ENCODE measurements at places on chromosomes 5 and 9. TPM values are rescaled to one million over a fixed set of nuclear protein-coding genes. Genes with fewer than 3 reads are reported as not detected.
A peak's percentile ranks its signal among the peaks of the same experiment; 100 is the strongest.

DNA sequence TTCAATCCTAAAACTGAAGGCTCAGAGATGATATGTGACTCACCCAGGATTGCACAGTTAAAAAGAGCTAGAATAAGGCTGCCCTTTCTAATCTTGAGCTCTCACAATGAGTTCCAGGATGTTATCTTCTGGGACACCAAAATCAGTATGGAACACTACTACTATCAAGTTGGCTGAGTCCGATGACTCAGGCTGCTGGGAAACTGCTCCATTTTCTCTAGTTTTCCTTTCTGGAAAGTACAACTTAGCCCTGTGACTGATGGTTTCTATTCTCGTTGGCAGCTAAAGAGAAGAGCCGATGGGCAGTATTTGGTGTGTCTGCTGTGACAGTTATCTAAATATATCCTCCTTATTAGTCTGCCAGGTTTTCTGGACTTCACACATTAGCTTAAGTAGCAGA, 37.9 kb upstream of the DPYSL3 start:
- DNase-seq = no peak

- DNase-seq = no peak
Measured at GRCh38 chr5:116371431-116371830, 203.2 kb downstream of the SEMA6A start.

DNA sequence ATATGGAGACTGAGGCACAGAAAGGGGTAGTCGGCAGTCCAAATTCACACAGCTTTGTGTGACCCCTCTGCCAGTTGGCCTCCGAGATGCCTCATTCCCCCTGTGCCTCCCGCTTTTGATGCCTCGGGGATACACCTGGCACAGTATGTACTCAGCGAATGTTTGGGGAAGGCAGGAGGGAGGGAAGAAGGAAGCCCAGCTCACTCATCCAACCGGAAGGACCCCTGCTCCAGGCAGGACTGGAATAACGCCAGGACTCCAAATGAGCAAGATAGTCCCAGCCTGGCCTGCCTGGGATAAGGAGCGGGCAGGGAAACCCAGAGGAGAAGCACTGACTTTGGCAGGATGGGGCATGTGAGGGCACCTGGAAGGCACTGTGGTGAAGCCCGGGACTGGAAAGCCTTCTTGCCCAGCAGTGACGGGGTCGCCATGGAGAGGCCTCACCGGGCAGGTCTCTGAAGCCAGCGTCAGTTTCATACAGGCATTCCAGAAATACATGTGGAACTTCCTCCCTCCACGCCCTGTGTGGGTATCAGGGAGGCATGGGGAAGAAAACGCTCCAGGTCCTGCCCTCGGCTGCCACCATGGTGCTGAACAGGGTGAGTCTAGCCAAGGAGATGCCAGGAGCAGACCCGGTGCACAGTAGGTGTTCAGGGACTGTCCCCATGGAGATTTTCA, 20.3 kb downstream of the LMX1B start:
- no peak for DNase-seq

DNA sequence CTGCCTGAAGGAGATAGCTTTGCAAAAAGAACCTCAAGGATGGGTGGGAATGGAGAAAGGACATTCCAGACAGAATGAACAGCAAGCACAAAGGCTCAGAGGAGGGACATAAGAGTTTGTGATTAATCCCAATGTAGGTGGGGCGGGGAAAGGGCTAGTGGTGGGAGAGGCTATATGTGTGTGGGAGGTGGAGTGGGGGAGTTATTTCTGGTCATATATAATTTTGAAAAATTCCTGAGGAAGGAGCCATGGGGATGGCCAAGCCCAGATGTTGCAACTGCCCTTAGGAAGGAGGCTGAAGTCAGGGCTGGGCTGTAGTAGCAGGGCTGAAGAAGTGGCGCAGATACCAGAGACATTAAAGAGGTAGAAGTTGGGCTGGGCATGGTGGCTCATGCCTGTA, 13.4 kb upstream of the CCL27 start:
- no peak for DNase-seq

GRCh38 chr5:172751761-172752510, 19.1 kb downstream of the DUSP1 start:
- DNase-seq = no peak

DNA sequence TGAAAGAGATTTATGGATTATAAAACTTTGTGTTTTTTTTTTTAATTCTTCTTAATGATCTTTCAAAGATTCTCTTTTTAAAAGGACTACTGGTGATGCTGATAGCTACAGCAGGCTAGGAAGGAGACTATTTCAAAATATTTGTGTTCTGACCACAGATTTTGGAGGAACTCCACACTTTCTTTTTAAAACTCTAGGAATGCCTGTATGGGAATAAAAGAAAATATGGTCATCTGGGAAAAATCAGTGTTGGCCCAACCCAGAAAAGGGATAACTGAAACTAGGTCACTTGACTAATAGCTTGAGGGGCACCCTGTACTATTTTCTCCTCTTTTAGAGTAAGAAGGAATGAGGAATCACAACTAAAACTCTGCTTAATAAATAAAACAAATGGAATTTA, 97.6 kb upstream of the ADAMTS19 start:
- no peak for DNase-seq

DNA sequence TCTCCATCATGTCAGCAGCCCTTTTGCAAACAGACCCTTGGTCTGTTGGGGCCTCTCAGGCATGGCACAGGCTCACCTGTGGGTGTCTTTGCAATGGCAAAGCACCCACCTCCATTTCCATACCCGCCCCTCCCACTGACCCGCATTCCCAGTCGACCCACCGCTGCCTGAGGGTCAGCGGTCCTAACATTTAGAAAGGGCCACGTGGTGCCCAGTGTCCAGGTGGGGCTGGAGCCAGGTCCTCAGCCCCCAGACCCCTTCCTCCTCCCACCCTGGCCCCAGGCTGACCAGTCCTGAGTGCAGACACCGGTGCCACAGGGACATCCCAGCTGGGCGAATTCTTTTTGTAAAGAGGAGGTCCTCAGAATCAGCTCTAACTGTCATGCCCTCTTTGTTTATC, 43.3 kb upstream of the CEP72 start:
- DNase-seq = no peak

DNA sequence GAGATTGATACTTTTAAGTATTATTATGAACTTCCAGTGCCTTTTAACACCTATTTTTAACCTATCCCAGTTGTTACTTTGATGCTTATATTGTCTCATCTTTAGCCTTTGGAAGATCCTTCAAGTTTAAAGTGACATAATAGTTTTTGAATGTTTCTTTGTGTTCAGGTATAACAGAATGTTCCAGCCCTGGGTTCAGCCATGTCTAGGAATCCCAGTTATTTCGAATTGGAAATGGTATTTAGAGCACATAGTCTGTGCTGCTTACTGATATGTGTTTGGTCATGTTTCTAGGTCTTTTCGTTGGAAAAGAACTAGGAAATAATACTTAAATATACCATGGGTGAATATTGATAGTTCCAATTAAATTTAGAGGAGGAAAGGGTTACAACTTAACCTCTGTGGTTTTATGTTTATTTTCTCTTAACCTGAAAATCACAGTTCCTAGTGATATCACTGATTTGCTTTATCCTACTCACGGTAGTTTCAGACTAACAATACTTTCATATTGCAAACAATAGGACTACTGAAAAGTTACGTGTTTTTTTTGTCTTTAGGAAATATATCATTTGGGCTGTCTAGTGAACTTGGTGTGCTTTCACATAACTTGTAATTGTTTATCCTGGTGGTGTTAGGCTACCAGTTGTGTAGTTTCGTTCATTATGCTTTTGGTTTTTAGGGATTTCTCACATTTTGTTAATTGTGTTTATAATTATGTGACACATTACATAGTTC, 37.8 kb downstream of the UHRF2 start:
- no peak for DNase-seq

GRCh38 chr5:163889369-163889768, 383.9 kb downstream of the MAT2B start:
- DNase-seq = no peak

DNA sequence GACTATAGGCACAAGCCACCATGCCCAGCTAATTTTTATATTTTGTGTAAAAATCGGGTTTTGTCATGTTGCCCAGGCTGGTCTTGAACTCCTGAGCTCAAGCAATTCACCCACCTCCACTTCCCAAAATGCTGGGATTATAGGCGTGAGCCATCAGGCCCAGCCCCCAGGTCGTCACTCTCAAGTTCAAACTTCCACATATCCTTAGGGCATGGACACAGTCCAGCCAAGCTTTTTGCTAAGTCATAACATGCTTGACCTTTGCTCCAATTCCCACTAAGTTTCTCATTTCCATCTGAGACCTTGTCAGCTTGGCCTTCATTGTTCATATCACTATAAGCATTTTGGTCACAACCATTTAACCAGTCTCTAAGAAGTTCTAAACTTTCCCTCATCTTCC, 43.9 kb upstream of the ARAP3 start:
- DNase-seq = no peak

GRCh38 chr9:93904649-93905472, 50.3 kb downstream of the BARX1 start:
- DNase-seq = no peak

DNA sequence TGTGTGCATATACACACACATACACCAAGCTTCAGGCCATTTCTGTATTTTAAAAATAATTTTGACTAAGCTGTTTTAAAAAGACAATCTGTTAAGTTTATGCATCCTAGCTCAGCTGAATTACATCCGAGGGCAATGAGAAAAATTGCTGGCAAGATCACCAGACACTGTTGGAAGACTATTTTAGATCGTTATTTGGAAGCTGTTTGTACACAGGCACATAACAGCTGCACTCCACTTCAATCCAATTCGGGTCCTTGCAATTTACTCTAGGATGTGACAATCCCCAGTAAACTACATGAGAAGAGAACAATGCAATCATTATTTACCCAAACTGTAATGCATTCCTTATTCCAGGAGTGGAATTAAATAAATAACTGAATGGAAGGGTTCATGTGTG, 79.3 kb upstream of the RASA1 start:
- no peak for DNase-seq

- peak; percentile 78 for DNase-seq
Measured at GRCh38 chr5:73663860-73664240, 37.9 kb downstream of the ARHGEF28 start.

DNA sequence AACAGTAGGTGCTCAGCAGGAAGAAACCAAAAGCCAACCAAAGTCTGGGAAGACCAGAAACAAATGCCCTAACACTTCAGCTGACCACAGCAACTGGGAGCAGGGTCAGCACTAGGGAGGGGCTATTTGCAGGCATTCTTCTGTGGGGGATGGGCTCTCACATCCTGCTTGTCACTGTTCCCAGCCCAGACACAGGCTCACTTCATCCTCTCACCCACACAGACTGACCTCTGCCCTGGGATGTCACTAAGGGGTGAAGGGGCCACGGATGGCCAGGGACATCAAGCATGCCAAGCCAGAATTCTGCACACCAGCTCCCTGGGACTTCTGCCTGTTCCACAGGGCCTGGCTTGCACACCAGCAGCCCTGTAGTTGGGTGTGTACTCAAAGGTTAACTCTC, 28.7 kb downstream of the GFRA3 start:
- DNase-seq = no peak

- DNase-seq = no peak
Measured at GRCh38 chr5:35012796-35013195, 35.0 kb downstream of the AGXT2 start.

- DNase-seq = no peak
Measured at GRCh38 chr9:130058887-130059286, 5.2 kb downstream of the GPR107 start.

DNA sequence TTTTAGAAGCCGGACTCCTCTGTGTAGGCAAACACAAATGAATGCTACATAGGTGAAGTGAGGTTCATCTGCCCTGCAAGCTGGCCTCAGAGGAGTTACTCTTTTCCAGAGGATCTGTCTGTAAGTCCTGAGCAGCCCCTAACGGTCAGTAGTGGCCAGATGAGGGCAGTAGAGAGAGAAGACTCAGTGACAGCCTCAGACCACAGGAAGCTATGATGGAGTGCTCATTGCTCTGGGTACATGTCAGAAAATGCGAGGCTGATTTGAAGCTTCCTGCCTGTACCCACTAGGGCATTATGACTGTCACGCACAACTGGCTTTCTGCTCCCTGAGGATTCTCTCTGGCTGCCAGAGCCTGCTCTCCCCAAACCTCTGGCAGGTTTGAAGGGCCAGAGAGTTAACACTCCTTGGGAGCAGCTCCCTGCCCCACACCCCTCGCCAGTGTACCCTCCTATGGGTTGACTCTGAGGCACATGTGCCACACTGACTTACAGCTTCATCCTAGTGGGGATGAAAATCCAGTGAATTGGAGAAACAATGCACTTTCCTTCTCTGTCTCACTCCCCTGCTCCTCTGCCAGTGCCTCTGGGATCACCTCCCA, 141.5 kb downstream of the GABRG2 start:
- peak; percentile 3 for DNase-seq

- no peak for DNase-seq
Measured at GRCh38 chr5:124383693-124384092, 362.7 kb downstream of the ZNF608 start.

DNA sequence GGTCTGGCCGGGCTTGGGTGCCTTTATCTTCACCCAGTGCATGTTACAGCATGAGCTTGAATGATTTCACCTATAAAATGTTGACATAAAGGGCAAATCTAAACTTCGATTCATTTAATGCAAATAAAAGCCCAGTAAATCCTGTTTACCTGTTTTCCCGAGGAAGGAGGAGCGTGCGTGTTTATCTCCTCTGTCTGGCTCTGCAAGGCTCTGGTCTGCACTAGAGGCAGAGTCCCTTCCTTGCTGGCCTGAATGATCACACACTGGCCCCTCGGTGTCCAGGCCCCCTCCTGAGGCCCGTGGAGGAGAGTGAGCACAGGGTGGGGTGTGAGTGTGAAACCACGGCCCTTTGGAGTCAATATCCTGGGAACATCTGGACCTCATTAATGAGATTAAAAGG, 125.1 kb upstream of the LHFPL2 start:
- no peak for DNase-seq

- no peak for DNase-seq
Measured at GRCh38 chr5:151020304-151021110, at the start of gene GPX3. Gene GPX3, plus strand, starts transcription at chr5:151020591. Its CDS starts 64 bp downstream, at chr5:151020655.

GRCh38 chr5:175853573-175854230, 17.7 kb upstream of the CPLX2 start:
- DNase-seq = no peak

DNA sequence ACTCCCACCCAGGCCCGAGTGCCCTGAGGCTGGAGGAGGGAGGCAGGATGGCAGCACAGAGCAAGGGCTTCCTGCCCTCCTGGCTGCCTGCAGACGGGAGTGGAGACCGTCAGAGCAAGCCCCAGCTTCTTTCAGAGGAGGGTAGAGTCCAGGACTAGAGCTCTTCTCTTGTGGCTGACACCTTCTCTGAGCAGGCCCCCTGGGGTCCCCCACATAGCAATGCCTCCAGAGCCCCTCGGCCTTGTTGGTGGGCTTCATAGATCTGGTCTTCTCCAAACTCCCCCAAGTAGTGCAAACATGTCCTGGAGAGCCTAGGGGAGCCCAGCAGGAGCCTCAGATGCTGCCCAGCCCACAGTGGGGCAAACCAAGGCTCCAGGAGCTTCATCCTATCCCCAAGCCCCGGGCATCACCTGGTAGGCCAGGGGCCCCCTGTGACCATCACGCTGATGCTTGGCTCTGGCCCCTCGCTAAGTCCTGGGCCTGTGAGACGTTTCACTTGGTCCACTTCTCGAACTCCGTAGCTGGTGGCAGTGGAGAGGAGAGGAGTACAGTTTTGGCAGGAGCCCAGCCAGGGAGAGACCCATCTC, 2.0 kb downstream of the MZB1 start:
- no peak for DNase-seq

The CDC20B gene
- not detected for total RNA-seq

The RNF183 gene
- total RNA-seq = not detected

The ENTPD8 gene
- not detected for total RNA-seq

The HAVCR2 gene
- not detected for total RNA-seq

The OCLN gene
- total RNA-seq = 29.8 TPM

The UGCG gene
- 231 TPM for total RNA-seq

The IFNK gene
- total RNA-seq = not detected

The PDCD1LG2 gene
- 12.4 TPM for total RNA-seq

The PCDHGA6 gene
- 0.36 TPM for total RNA-seq

Measured in epithelial cell of proximal tubule (primary cell).